ENCODE measurements at places on chromosomes 7 and 10.

DNA sequence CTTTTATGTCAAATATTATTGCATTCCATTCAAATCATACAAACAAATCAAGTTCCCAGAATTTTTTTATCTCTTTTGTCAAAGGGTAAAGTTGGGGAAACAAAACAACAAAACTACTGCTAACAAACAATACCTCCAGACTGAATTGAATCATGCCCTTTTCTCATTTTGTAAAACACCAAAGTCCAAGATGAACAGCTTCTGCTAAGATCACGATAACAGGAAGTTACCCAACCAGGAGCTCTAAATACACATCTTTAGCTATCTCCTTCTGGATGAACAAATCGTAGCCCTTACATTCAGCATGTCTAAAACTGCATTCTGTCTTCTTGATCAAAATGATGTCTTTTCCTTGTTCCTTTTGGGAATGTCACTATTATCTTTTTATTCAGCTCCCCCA, 97.4 kb downstream of the CTTNBP2 start:
- no peak for DNase-seq

DNA sequence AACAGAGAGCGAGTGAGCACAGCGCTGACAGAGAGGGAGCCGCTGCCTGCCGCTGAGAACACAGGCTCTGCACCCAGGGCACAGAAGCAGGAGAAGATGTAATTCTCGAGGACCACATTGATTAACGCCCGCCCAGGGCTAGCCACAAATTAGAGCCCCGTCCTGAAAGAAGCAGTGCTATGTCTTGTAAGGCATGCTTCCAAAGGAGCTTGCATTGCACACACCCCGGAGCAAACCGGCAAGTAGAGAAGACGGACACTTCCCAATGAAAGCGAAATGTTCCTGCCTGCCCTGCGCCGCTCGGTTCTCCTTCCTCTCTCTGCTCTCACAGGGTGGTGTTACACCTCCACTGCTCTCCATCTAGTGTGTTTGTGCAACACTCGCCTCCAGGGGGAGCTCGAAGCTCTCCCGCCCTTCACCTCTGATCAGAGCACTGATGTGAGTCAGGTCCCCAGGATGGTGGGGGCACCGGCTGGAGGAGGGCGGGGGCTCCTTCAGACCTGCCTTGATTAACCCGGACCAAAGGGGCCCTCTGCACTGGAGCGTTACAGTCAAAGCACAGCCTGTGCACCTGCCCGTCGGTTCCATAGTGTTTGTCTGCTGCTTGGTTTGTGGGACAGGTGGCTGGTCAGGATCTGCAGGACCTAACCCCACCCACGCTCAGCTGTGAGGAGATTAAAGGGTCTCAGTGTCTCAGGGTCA, 316.5 kb downstream of the ADARB2 start:
- peak; percentile 19 for DNase-seq

- DNase-seq, result no peak
Measured at GRCh38 chr10:14519785-14520184, 189.1 kb upstream of the FRMD4A start.

- DNase-seq, result no peak
Measured at GRCh38 chr7:69696686-69697685, 98.7 kb downstream of the AUTS2 start.

DNA sequence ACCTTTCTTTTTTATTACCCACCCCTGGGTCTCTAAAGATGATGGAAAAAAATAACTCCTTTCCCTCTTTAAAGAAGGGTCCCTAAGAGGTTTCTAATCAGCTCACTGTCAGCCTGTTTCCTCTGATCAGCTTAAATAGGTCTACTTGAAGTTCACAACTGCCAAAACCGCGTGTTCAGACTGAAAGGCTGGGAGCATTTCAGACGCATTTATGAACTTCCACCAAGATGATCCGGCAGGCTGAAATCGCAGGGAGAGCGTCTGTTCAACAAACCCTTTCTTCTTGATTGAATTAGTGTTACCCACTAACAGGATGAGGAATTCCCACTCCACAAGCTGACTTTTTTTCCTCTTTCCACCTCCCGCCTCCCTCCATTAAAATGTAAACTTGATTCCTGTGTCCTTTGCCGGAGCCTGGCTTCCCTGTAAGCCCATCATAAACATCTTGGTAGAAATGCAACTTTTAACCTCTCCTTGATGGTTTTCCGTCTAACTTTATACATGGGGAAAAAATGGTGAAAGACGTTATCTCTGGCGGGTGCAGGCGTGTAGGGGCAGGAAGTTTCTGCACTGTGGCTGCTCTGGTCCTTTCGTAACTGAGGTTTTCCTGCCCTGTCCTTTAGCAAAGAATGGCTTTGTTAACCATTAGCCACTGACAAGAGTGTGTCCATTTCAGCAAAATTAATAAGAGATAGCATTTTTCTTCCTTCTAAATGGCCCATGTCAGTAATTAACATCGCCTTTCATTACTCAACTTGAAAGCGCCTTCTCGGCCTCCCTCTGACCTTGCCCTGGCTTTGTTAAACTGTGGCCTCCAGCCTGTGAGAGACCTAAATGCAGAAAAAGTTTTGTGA, 130.7 kb downstream of the BAMBI start:
- DNase-seq, result no peak

- DNase-seq, result no peak
Measured at GRCh38 chr7:21076054-21076453, 289.4 kb upstream of the SP8 start.

GRCh38 chr10:4813496-4813895, 12.5 kb upstream of the AKR1E2 start:
- no peak for DNase-seq

GRCh38 chr7:157441023-157441399, 104.2 kb downstream of the DNAJB6 start:
- DNase-seq, result no peak

GRCh38 chr7:106064316-106064715, 47.8 kb downstream of the SYPL1 start:
- no peak for DNase-seq

- DNase-seq, result no peak
Measured at GRCh38 chr10:6274040-6274439, 71.3 kb downstream of the PFKFB3 start.

DNA sequence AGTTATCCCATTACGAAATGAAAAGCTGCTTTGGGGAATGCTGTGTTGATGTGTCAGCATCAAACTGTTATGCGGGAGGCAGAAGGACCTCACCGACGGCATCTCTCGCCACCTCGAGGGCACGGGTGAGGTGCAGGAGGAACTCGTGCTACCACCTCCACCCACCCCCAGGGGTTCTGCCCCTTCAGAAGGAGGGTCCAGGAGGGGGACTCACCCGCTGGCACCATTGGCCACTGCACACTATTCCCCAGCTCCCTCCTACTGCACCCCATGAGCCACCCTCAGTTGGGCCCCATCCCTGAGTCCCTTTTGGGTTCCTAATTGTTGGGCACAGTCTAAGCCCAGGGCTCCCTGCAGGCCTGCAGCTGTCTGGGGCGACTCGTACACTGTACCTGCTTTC, 236.6 kb downstream of the PTPRN2 start:
- DNase-seq, result no peak

- DNase-seq, result no peak
Measured at GRCh38 chr7:136326045-136326609, 349.0 kb upstream of the MTPN start.

- DNase-seq, result no peak
Measured at GRCh38 chr7:16795624-16796023, 9.2 kb downstream of the AGR2 start.

- DNase-seq, result no peak
Measured at GRCh38 chr10:45450866-45451265, 76.8 kb downstream of the ALOX5 start.

DNA sequence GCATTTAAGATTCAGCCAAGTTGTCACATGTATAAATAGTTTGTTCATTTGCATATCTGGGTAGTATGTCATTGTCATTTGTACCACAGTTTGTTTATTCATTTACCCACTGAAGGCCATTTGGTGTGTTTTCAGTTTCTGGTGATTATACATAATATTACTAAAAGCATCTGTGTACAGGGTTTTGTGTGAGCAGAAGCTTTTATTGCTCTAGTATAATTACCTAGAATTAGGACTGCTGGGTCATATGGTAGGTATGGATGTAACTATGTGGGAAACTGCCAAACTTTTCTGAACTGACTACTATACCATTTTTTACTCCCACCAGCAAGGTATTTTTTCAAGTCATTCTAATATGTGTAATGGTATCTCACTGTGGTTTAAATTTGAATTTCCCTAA, 584.0 kb upstream of the GHITM start:
- no peak for DNase-seq

- DNase-seq, result no peak
Measured at GRCh38 chr10:103921750-103922195, 3.8 kb upstream of the STN1 start.

DNA sequence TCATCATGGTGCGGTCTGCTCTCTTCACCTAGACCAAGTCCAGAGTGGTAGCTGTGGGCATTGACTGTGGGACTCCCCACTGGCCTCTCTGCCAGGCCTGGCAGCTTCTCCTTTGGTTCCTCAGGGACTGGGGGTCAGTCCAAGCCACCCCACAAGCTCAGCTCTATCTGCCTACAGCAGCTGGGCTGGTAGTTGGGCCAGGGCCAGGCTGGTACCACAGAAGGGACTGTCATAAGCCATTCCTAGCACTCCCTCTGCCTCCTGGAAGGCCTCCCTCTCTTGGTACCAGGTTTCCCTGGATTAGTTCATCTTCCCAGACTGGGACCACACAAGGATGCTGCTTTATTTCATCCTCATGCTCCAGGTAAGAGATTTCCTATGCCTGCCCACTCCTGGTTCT, 24.2 kb upstream of the UNC5B start:
- no peak for DNase-seq

- no peak for DNase-seq
Measured at GRCh38 chr7:111232249-111233084, 141.5 kb downstream of the LRRN3 start.

DNA sequence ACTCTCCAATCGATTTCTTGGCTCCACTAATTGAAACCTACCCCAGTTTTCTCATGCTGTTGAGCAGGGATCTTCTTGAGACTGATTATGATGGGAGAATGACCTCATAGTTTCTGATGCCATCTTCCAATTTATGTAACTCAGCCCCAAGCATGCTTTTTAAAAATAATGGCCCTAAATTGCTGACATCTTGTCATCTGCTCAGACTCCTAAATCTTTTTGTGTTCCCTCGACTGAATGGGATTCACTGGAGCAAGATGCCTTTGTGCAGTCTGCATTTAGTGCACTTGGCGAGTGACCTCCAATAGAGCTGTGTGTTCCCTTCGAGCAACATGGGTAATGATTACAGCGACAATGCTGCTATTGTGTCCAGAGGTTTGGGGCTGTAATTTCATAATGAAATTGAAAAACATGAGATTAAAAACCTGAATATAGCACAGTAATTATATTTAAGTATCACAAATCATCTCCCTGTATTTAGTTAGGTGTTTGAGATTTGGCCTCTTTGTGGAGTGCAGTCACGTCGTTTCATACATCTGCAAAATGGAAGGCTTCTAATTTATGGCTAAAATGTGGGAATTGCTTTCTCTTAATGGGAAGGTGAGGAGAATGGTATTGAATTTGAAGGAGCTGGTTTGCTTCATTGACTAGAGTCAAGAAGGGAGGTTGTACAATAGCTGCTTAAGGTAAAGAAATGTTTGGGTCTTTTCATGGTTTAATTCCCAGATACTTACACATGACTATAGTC, 192.9 kb downstream of the AUTS2 start:
- no peak for DNase-seq

DNA sequence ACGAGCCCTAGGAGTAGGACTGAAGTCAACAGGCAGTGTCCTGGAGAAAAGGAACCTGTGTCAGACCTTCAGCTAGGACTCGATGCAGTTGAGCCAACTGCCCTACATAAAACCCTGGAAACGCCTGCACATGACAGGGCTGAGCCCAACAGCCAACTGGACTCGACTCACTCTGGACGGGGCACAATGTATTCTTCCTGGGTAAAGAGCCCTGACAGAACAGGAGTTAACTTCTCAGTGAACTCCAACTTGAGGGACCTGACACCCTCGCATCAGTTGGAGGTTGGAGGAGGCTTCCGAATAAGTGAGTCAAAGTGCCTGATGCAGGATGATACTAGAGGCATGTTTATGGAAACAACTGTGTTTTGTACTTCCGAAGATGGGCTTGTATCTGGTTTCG, 93.5 kb downstream of the KMT2E start:
- DNase-seq, result no peak

GRCh38 chr7:51317582-51317910, 937 bp upstream of the COBL start:
- no peak for DNase-seq

DNA sequence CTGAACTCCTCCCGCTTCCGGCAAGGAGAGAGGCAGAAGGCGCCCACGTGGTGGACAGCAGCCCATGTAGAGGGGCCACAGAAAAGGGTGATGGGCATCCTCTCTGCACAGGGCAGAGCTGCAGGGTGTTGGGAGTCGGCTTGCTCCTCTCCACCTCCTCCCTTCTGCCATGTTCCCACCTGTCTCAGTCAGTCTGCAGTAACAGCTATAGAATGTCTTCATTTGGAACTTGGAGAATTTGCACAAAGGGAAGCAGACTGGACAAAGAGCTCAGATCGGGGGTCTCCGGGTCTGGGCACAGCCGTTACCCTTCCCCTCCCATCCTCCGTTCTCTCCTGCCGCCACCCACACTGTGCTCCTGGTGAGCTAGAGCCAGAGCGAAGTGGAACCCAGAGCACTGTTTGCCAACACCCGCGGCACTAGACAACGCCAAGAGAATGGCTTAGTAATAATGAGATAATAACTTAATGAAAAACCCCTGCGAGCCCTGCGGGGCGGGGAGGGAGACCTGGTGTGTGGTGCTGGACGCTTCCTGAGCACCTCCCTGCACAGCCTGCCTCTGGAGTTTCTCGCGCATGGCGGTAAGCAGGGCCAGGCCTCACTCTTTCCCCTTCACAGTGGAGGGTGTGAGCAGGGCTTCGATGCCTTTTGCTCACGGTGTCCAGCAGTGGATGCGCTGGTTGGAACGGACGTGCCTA, 254.7 kb downstream of the PAXIP1 start:
- no peak for DNase-seq

- DNase-seq, result no peak
Measured at GRCh38 chr7:19408706-19409220, 263.5 kb upstream of the FERD3L start.

DNA sequence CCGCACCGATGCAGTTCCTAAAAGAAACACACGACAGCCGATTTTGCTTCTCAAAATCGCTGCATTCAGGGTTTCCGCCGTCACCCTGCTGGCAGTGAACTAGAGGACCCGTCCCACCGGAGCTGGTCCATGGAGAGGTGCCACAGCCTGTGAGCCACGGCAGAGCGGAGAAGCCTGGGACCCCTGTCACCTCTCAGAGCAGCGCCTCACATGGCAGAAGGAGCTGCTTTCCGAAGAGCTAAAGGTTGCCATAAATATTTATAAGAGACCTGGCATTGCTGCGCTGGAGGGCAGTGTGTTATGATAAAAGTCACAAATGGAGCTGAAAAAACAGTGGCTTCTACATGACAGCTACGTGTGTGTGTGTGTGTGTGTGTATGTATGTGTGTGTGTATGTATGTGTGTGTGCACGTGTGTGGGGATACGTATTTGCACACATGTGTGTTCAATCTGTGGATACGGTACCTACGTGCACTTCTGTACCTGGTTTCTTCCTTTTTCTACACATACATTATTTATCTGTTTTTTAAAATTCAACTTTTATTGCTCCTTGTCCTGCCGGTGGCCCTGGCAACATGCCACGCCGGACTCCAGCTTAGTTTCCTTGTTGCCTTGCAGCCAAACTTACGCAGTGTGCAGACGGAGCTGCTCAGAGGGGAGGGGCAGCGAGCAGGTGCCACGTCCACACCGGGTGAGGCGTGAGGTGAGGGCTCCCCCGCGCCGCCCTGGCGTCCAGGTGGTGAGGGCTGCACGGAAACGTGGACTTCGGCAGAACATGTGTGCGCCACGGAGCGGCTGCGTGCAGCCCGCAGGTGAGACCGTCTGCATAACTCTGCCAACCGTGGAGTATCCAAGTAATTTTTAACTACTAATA, 115.2 kb upstream of the PITRM1 start:
- DNase-seq, result no peak

- DNase-seq, result no peak
Measured at GRCh38 chr7:74503061-74503460, 49.4 kb downstream of the GTF2IRD1 start.

Measured in stimulated activated CD4-positive, alpha-beta T cell treated with anti-CD3 and anti-CD28 coated beads, Interleukin-1b, Interleukin-23, amount 100 ng/mL, for 4 hours (primary cell).